CD4-positive, alpha-beta memory T cell (primary cell): ENCODE measurements at places on chromosomes 12 and 14.

GRCh38 chr12:50110127-50110761 lies 1.8 kb upstream of the COX14 start:
- no peak for DNase-seq

- DNase-seq, result no peak
These were observed 32.0 kb upstream of the SEL1L start for GRCh38 chr14:81565441-81566290.

DNA sequence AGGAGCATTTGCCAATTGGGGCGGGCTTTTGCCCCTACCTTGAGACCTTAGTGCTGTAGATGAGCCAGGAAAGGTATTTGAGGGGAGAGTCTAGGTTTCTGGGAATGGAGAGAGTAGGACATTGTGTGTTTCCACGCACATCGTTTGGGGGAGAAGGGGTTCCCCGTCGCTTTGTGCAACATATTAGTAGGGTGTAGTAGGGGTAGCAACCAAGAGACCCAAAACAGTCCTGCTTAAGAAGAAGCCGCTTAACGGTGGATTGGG lies 694 bp upstream of the PTGES3 start:
- DNase-seq, result no peak

DNA sequence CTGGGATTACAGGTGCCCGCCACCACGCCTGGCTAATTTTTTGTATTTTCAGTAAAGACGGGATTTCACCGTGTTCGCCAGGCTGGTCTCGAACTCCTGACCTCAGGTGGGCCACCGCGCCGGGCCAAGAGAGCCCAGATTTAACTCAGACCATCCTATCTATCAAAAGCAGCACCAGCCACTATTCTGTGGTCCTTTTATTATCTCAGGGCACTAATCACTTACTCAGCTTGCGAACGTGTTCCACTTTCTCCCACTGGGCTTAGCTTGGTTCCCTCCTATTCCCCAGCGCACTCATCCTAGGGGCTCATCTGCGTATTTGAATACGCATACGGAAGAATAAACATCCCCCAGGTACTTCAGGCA lies 16.2 kb upstream of the AACS start:
- DNase-seq, result no peak

- no peak for DNase-seq
These were observed 121.8 kb downstream of the RASSF9 start for GRCh38 chr12:85714425-85714824.

- no peak for DNase-seq
These were observed 781.9 kb downstream of the VRK1 start for GRCh38 chr14:97578982-97579548.

GRCh38 chr14:100305324-100306100 lies 732 bp downstream of the SLC25A29 start:
- peak; percentile 53 for DNase-seq

GRCh38 chr12:5945071-5946008 lies at the start of gene ANO2:
Gene ANO2, minus strand, starts transcription at chr12:5945259. Its CDS starts 42 bp downstream, at chr12:5945217.
- DNase-seq, result no peak

DNA sequence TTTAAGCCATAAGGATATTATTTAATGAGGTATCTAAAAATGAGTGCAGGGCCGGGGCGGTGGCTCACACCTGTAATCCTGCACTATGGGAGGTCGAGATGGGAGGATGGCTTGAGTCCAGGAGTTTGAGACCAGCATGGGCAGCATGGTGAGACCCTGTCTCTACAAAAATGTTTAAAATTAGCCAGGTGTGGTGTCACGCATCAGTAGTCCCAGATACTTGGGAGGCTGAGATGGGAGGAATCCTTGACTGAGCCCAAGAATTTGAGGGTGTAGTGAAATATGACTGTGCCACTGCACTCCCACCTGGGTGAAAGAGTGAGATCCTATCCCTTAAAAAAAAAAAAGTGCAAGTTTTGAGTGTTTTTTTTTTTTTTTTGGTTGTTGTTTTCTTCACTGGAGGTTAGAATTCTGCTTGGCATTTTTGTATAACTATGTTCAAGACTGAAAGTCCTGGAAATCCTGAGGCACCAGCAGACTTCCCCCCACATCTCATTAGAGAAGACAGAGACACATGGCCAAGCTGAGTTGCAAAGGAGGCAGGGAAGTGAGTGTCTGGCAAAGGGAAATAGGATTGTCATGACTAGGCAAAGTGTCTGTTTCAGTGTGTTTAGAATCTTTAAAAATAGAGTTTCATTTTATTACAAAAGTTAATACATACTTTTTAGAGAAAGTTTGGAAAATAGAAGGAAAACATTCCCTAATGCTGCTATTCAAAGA lies 53.5 kb upstream of the DUSP6 start:
- no peak for DNase-seq

GRCh38 chr14:105343194-105343593 lies 28.6 kb downstream of the PACS2 start:
- DNase-seq, result no peak

GRCh38 chr12:48965298-48965838 lies 6.2 kb downstream of the WNT10B start:
- DNase-seq, result no peak

- no peak for DNase-seq
These were observed 193.8 kb upstream of the NPAS3 start for GRCh38 chr14:32744811-32745445.

GRCh38 chr12:105561546-105562198 lies 231.2 kb downstream of the C12orf75 start:
- no peak for DNase-seq

- no peak for DNase-seq
These were observed 58.5 kb upstream of the TMPO start for GRCh38 chr12:98456576-98457573.

GRCh38 chr12:65892841-65893251 lies 68.6 kb downstream of the HMGA2 start:
- DNase-seq, result no peak

- no peak for DNase-seq
These were observed 423.5 kb upstream of the SOX5 start for GRCh38 chr12:24373004-24373403.

DNA sequence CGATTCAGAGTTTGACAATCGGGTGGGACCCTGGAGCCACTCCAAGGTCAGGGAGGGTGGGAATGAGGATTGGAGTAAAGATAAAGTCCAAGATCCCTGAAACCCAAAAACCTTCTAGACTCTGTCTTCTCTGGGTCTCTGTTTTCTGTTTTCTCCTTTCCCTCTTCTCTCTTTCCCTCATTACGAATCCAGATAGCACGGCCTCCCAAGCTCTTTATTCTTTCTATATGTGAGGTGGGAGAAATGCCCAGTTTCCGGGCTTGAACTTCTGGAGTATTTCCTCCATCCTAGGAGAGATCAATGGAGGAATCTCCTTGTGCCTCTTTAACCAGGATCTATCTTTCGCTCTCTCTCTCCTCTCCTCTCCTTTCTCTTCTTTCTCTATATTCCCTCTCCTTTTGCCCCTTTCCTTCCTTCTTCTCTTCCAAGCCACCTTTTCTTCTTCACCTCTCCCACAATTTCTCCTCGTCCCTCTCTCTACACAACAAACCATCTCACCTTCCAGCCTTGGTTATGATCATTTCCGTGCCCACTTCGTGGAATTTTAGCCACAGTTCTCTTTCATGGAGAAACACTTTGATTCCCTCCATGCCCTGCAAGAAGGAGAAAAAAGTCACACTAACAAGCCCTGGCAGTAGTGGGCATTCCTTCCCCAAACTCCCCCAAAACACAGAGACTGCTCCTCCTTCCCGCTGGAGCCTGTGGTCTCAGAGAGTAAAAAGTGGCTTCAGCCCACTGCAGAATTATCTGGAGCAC lies 4.4 kb downstream of the TBX5 start:
- DNase-seq, result no peak

DNA sequence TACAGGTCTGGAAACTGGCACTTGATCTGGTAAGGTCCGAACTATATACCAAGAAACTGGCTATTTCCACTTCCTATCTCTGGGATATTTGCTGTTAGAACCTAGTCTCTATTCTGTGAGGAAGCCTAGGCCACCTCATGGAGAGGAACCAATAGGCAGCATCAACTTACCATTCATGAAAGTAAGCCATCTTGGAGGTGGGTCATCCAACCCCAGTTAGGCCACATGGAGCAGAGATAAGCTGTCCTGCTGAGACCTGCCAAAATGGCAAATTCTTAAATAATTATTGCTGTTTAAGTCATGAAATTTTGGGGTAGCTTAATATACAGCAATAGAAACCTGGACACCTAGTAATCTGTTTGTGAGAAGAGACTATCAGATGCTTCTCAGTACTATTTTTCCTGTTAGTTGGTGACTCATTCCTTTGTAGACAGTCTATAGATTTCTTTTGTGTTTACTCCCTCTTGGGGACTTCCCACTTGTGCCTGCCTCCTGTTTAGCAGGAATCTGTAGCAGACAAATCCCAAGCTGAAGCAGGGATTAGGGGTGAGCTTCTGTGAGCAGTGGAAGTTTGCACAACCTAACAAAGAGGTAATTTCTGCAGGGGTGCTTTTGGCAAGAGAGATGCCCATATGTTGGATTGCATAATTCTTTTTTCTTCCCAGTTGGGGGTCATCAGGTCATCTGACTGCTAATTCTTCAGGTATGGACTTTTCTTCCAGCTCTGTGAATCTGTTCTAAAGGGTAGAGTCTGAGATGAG lies 136.8 kb downstream of the IGF1 start:
- DNase-seq, result no peak

DNA sequence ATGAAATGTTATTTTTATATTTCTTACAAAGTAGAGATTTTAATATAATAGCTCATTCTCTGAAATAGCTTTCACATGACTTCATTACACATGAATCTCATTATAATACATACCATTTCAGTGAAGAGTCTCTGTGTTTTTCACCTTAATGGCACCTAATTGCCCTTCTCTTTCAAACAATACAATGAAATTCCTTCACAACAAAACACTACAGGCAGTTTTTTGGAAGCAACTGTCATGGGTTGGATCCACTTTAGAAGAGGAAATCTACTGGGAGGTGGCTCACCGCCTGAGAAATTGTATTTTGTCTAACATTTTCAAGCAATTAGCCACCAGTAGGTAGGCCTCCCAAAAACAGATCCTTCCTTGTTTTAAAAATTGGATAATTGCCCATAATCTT lies 40.3 kb upstream of the RGS6 start:
- no peak for DNase-seq

- peak; percentile 13 for DNase-seq
These were observed 275.2 kb upstream of the CRY1 start for GRCh38 chr12:107368586-107368985.
